ENCODE measurements at places on chromosomes 12 and 14. TPM values are rescaled to one million over a fixed set of nuclear protein-coding genes. Genes with fewer than 3 reads are reported as not detected.

PPM1A gene
- total RNA-seq: 50.7 TPM

GRCh38 chr12:99767809-99768208 lies 120.3 kb downstream of the GARIN6 start:
- H3K27ac ChIP-seq: no peak overlapping the region
- no peak for DNase-seq
- H3K4me1 ChIP-seq: no peaks in the 10 kb centered on the region
- no peaks in the 10 kb centered on the region for H3K27me3 ChIP-seq
- H3K4me3 ChIP-seq: no peak overlapping the region

DNA sequence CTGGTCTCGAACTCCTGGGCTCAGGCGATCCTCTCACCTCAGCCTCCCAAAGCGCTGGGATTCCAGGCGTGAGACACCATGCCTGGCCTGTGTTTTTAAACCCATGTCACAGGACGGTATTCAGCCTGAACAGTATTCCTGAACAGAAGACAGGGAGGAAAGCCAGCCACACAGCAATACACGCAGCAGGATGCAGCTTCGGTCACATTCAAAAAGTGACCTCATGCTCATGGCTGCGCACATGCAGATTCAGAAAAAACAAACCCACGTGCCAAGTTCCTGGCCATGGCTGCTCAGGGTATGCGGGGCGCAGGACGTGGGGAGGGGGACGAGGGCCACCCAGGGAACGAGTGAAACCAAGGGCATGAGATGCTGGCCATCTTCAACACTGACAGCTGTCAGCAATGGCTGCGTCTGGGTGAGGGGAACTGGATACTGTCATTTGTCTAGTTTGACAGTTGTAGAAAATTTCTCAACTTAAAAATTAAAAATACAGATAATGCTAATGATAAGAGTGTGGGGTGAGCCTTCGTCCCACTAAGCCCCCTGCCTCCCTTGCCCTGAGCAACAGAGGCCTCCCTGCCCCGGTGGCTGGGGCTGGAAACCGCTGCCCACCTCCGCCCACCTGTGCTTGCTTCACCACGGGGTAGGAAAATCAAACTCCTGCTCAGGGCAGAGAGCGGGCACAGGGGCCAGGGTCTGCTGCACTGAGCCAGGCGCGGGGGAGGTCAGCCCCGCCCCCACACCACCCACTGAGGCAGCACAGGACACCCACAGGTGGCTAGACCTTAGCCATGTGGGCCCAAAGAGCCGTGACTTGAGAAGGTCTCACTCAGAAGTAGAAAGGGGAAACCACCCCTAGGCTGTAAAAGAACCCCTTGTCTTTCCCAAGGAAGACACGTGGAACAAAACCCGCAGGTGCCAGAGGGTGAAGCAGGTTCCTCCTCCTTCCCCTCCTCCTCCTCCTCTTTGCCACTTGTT lies 84.2 kb downstream of the SCARB1 start:
- no peaks in the 10 kb centered on the region for H3K27me3 ChIP-seq
- no peak for DNase-seq
- no peak overlapping the region for H3K27ac ChIP-seq
- no peak overlapping the region for H3K4me3 ChIP-seq
- peaks cover 18% of the 10 kb centered on the region for H3K4me1 ChIP-seq
- peaks cover 2% of the 10 kb centered on the region for H3K36me3 ChIP-seq

- no peak overlapping the region for H3K27ac ChIP-seq
- no peaks in the 10 kb centered on the region for H3K4me1 ChIP-seq
- no peak for DNase-seq
- H3K27me3 ChIP-seq: peaks cover 1% of the 10 kb centered on the region
- no peaks in the 10 kb centered on the region for H3K36me3 ChIP-seq
- no peak overlapping the region for H3K4me3 ChIP-seq
These were observed 96.9 kb downstream of the STXBP6 start for GRCh38 chr14:24952851-24953666.

SLC39A9 gene
- 51.6 TPM for total RNA-seq

- H3K36me3 ChIP-seq: no peaks in the 10 kb centered on the region
- no peaks in the 10 kb centered on the region for H3K4me1 ChIP-seq
- H3K27me3 ChIP-seq: no peaks in the 10 kb centered on the region
These were observed 1022.9 kb downstream of the SLC6A15 start for GRCh38 chr12:83889745-83890144.

DNA sequence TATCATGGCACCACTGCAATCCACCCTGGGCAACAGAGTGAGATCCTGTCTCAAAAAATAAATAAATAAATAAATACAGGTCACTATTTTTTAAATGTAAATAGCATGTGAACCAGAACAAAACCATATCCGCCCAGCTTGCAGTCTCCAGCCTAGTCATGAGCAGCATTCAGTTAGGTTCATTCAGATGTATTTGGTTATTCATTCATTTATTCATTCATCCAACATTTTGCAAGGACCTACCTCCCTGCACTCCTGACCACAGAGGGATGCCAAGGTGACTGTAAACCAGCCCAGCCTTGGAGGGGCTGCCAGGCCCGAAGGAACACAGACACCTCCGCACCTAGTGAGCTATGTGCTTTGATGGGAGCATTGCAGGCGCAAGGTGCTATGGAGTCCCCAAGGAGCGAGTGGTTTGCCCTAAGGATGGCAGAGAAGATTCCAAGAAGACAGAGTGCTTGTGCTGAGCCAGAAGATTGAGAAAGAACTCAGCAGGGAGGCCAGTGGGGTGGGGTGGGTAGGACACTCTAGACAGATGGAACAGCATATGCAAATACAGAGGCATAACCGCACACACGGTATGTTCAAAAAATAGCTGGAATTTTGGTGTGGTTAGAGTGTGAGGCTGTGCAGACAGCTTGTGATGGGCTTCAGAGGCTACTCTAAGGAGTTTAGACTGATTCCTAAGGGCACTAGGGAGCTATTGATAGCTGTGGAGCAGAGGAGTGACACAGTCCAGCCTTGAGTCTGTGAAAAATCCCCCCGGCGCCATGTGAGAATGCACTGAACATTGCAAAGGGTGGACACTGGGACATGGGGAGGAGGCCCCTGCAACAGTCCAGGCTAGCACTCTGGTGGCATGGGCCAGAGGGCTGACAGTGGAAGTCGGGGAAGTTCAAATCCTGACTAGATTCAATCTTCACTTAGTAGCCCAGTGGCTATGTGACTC lies 11.7 kb downstream of the DTX1 start:
- H3K4me1 ChIP-seq: peaks cover 7% of the 10 kb centered on the region
- DNase-seq: no peak
- no peaks in the 10 kb centered on the region for H3K27me3 ChIP-seq
- no peaks in the 10 kb centered on the region for H3K36me3 ChIP-seq
- no peak overlapping the region for H3K27ac ChIP-seq

- no peak for DNase-seq
- peaks cover 14% of the 10 kb centered on the region for H3K4me1 ChIP-seq
- H3K4me3 ChIP-seq: no peak overlapping the region
- peaks cover 23% of the 10 kb centered on the region for H3K27me3 ChIP-seq
- H3K27ac ChIP-seq: no peak overlapping the region
These were observed 2.1 kb upstream of the PLEK2 start for GRCh38 chr14:67413806-67414769.

OTX2 gene
- not detected for total RNA-seq

GRCh38 chr12:86712425-86712843 lies 456.2 kb upstream of the MGAT4C start:
- peaks cover 2% of the 10 kb centered on the region for H3K27me3 ChIP-seq
- no peaks in the 10 kb centered on the region for H3K36me3 ChIP-seq
- no peak overlapping the region for H3K27ac ChIP-seq
- DNase-seq: no peak
- no peaks in the 10 kb centered on the region for H3K4me1 ChIP-seq
- no peak overlapping the region for H3K4me3 ChIP-seq

GRCh38 chr14:50228313-50228712 lies 3.1 kb downstream of the SOS2 start:
- no peak for DNase-seq
- H3K27me3 ChIP-seq: no peaks in the 10 kb centered on the region
- H3K4me1 ChIP-seq: peaks cover 46% of the 10 kb centered on the region
- H3K36me3 ChIP-seq: peaks cover 5% of the 10 kb centered on the region

DNA sequence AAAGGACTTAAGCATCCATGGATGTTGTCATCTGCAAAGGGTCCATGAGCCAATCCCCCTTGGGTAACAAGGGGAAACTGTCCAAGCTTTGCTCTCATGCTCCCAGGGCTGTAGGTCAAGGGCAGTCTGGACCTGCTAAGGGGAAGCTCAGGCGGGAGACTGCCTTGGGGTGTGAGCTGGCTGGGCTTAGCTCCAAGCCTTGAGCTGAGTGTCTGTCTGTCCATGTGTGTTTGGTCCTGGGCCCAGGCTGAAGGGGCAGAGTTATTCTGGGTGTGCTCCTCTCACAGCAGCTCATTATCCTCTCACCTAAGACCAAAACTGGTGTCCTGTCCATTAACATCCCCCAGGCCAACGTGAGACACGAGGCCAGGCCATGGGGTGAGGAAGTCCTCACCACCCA lies 274.8 kb downstream of the SLC15A4 start:
- no peak overlapping the region for H3K4me3 ChIP-seq
- no peaks in the 10 kb centered on the region for H3K27me3 ChIP-seq
- no peak for DNase-seq
- H3K4me1 ChIP-seq: no peaks in the 10 kb centered on the region
- H3K27ac ChIP-seq: no peak overlapping the region

CCDC60 gene
- total RNA-seq: not detected

DNA sequence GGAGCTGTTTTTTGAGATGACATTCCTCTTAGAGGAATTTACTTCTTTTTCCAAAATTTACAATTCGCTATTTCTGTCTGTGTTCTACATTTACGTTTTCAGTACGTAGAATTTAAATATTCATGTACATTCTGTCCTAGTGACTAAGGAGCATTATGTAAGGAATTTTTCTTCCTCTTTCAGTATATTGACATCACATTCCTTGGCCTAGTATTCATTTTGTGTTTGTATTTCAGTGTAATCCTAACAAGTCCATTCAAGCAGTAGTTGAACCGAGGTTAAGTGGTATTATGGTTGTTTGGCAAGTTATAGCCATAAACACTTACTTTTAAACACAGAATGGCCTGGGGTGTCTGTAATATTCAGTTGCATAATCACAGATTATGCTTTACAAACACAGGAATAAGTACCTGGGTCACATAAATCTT lies 465.2 kb downstream of the PCNX1 start:
- H3K4me3 ChIP-seq: no peak overlapping the region
- H3K4me1 ChIP-seq: peaks cover 23% of the 10 kb centered on the region
- no peak for DNase-seq
- peak overlapping the region; percentile 1 for H3K27ac ChIP-seq

DNA sequence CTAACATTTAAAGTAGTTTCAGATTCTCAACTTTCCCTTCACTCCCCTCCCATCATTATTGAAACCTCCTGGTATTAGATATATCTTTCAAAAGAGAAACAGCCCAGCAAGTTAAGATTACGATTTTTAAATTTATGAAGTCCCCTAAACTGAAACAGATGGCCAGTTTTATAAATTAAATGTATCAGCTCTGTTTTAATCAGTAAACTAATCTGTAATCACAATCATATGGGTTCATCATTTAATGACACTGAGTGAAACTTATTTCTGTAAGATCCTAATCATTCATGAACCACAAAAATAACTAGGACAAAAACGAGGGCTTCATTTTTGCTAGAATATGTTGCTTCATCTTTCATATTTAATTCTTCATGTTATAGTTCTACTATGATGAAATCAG lies 137.8 kb downstream of the EPS8 start:
- no peak overlapping the region for H3K27ac ChIP-seq
- no peaks in the 10 kb centered on the region for H3K4me1 ChIP-seq
- no peak for DNase-seq

SCAF11 gene
- total RNA-seq: 131 TPM

GRCh38 chr14:95078867-95079266 lies 78.5 kb downstream of the DICER1 start:
- no peak for DNase-seq
- H3K4me3 ChIP-seq: no peak overlapping the region
- no peaks in the 10 kb centered on the region for H3K27me3 ChIP-seq
- no peak overlapping the region for H3K27ac ChIP-seq
- H3K36me3 ChIP-seq: no peaks in the 10 kb centered on the region

- H3K27ac ChIP-seq: no peak overlapping the region
- H3K4me3 ChIP-seq: no peak overlapping the region
- no peaks in the 10 kb centered on the region for H3K36me3 ChIP-seq
- no peak for DNase-seq
These were observed 5.1 kb downstream of the KIF5A start for GRCh38 chr12:57554897-57555296.

DNA sequence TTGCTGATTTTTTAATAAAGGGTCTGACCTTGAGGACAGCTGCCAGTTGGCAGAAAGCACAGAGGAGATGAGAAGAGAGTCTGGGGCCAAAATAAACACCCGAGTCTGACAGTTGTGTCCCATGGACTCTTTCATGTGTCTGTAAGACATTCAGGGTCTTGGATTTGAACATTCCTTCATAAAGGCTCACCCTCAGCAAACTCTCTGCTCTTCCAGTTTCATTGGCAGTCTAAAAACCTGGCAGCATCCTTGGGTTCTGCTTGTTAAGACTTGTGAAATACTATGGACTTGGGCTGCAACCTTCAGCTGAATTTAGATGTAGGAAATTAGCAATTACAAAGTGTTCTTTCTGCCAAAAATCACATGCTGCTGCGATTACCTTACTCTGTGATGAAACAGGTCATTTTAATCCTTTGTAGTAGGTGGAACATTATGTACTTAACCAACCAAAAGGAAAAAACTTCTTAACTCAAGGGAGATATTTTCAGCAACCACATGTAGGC lies 32.0 kb upstream of the LMNTD1 start:
- no peak overlapping the region for H3K27ac ChIP-seq
- no peak overlapping the region for H3K4me3 ChIP-seq
- H3K27me3 ChIP-seq: no peaks in the 10 kb centered on the region

GRCh38 chr12:77299910-77300669 lies 234.7 kb upstream of the E2F7 start:
- DNase-seq: no peak
- no peak overlapping the region for H3K27ac ChIP-seq
- no peaks in the 10 kb centered on the region for H3K36me3 ChIP-seq
- H3K27me3 ChIP-seq: peaks cover 2% of the 10 kb centered on the region
- no peak overlapping the region for H3K4me3 ChIP-seq

DNA sequence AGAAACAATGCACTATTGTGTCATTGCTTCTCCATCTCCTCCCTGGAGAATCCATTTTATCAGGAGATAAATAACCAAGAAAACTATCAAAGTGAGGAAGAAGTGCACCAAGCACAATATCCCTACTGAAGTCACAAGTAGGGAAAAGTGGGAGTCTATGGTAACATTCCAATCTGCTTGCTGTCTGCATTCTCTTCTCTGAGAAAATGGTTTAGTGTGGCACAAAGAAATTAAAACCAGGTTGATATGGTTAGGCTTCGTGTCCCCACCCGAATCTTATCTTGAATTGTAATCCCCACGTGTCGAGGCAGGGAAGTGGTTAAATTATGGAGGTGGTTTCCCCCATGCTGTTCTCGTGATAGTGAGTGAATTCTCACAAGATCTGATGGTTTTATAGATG lies 209.7 kb downstream of the PRKD1 start:
- H3K27me3 ChIP-seq: no peaks in the 10 kb centered on the region
- DNase-seq: no peak
- no peak overlapping the region for H3K4me3 ChIP-seq
- H3K4me1 ChIP-seq: no peaks in the 10 kb centered on the region
- H3K36me3 ChIP-seq: no peaks in the 10 kb centered on the region
- H3K27ac ChIP-seq: no peak overlapping the region

SLC4A8 gene
- total RNA-seq: 2.6 TPM
